ENCODE measurements at places on chromosomes 7 and 10.

- DNase-seq: no peak
These were observed 18.7 kb downstream of the HSPA12A start for GRCh38 chr10:116723428-116724281.

DNA sequence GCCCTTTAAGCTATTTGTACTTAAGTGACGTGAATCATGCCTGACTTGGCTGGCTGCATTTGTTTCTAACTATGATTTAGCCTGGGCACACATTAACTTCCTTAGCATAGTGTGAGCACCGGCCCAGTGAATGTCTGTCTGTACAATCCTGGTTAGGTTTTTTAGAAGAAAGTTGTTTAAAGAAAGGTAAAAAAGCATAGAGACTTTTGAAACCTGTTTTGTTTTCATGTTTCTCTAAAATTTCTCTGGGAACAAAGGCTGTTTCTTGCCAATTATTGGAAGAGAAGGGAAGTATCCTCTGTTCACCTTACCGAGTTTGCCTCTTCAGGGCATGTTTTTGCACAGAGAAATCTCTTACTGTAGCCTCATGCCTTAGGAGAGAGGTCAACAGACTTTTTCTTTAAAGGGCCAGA is 42.9 kb upstream of the MET start:
- no peak for DNase-seq

GRCh38 chr7:30877015-30877769 is 34.5 kb upstream of the AQP1 start:
- no peak for DNase-seq

DNA sequence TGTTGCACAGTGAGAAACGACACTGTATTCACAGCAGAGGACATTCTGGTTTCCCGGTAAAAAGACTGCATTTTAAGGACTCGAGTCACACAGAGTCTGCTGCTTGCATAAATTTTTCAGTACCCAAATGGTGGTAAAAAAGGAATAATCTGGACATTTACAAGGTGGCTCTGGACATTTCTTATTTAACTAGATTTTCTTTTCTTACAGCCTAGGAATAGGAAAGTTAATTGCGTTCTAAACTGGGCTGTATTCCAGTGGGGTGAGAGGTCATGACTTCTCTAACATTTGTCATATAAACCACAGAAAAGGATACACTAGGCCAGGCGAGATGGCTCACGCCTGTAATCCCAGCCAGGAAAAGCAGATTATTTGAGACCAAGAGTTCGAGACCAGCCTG is 237.5 kb upstream of the KLF6 start:
- no peak for DNase-seq

DNA sequence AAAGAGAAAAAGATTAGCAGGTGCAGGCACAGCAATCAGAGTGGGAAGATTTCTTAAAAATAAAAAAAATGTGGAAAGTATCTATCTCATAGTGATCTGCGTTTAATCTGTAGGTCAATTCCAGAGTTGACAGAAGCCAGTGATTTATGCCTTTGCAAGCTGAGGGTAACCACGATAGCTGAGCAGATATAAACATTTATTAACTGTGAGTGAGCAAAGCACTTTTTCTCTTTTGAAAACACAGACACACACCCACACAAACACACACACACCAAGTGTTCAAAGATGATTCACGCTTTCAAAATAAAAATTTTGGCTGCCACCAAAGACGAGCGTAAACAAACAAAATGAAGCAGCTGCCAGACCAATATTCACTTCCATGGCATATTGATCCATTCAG is 243.2 kb upstream of the SLC26A5 start:
- DNase-seq: no peak

All from stimulated activated CD4-positive, alpha-beta T cell treated with anti-CD3 and anti-CD28 coated beads, Interleukin-12 subunit alpha, Interleukin-12 subunit beta, amount 100 ng/mL, for 48 hours (primary cell).